ENCODE measurements at places on chromosomes 7 and 10.
A peak's percentile ranks its signal among the peaks of the same experiment; 100 is the strongest.

- DNase-seq: peak; percentile 3
Observed at GRCh38 chr7:153886506-153887441, 165.4 kb upstream of the DPP6 start.

DNA sequence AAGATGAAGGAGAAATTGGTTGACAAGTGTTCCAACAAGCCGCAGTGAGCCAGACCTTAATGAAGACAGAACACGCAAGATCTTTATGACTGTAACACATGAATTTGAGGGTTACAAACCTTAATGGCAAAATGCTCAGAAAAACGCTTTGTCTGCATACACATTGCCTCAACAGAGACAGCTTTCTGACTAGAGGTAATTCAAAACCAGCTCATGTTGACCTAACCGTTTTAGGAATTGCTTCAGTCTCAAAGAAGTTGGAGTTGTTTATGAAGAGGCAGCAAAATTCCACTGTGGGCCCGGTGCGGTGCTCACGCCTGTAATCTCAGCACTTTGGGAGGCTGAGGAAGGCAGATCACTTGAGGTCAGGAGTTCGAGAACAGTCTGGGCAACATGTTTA, 2.2 kb upstream of the GTF2I start:
- no peak for DNase-seq

DNA sequence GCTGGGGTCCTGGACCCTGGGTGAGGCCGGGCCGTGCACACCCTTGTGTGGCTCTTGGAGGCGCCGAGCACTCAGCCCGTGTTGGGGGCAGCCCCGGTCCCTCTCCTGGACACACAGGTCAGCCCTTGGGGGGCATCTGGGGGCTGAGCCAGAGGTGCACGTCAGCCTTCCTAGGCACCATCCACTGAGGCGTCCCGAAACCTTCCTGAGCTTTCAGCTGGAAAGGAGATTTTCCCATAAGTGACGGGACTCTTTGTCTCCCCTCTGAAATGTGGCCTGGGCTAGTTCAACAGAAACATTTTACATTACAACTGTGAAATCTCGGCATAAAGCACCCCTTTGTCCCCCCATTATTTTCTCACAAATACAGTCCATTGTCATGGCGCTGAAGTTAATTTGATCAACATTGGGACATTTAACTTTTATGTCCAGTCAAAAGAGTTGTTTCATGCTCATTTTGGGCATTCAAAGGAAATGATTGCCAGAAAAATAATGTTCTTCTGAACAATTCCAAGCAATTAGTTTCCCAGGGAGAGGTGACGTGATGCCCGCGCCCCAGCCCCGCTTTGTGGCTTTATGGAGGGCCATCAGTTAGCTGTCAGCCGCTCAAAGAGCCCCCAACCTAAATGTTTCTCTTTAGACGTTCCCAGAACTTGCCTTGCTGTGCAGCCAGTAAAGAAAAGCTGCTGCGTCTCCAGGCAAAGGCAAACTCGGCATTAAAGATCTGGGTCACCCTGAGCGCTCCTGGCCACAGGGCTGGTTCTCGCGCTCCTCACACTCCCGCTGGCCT, 70.8 kb downstream of the NKX6-2 start:
- no peak for DNase-seq

DNA sequence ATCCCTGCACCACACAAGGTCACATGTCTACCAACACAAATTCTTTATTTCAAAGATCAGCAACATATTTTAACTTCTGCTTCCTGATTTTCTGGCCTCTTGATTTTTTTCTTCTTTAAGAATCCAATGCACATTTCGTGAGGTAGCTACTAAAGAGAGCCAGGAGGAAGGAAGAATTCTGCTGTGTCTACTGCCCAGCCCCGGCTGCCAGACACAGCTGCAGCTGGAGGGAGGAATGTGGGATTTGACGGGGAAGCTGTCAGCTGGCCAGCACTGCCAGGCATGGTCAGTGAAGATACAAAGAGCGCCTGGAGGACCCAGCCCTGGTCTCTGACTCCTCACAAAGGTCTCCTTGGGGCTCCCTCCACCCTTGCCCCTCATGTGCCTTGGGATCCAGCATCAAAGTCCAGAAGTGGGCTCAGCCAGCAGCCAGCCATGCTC, 6.9 kb upstream of the AOC1 start:
- DNase-seq: no peak

DNA sequence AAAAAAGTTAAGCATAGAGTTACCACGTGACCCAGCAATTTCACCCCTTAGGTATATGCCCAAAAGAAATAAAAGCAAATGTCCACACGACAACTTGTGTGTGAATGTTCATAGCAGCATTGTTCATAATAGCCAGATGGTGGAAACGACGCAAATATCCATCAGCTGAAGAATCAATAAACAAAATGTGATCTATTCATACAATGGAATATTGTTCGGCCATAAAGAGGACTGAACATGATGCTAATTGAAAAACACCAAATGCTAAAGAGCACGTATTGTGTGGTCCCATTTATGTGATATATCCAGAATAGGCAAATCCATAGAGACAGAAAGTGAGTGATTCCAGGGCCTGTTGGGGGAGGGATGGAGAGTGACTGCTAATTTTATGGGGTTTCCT, 18.3 kb upstream of the USP6NL start:
- DNase-seq: no peak

DNA sequence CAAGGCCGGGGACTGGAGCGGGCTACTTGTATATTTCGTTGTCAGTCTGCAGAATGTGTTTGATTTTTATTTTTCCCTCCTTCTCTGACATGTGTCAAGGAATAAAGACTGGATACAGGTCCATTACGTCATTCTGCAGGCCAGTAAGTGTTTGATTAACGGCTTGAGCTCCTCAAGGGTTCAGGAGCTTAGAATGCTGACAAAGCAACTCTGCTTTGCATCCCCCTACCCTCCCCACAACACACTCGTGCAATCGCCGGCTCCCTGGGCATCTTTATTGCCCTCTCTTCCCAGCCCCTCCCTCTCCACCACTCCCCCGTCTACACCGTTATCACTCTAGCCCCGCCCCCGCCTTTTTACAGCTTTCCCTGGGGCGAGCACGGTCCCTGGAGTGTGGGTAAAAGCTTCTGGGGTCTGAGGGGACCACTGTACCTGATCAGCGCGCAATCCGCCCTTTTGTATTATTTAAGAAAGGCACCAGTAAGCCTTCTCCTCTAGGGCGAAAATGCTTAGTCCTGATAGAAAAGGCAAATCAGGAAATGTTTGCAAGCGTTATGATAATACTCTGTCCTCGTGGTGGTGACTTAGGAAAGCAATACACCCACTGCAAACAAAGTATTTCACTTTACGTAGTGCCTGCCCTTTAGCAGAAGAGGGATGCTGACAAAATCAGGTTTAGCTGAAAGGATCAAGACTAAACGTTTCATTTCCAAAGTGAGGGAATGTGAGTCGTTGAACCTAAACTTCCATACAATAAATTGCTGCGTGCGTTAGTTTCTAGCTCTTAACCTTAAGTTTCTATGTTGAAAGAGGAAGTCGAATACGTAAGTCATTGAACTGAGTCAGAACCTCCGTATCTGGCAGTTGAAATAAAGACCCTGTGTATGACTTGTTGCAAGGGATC, 1.4 kb upstream of the CREB5 start:
- DNase-seq: no peak

DNA sequence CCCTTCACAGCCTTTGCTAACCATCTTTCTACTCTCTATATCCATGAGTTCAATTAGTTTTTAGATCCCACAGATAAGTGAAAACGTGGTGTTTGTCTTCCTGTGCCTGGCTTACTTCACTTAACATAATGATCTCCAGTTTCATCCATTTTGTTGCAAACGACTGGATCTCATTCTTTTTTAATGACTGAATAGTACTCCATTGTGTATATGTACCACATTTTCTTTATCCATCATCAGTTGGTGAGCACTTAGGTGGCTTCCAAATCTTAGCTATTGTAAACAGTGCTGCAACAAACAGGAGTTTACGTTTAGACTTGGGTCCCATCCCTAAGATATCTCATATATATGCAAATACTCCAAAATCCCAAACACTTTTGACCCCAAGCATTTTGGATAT, 9.1 kb downstream of the CDC123 start:
- DNase-seq: no peak

- no peak for DNase-seq
Observed at GRCh38 chr10:71087622-71088021, 124.7 kb upstream of the UNC5B start.

GRCh38 chr7:32393861-32394260, 96.3 kb downstream of the LSM5 start:
- DNase-seq: no peak

DNA sequence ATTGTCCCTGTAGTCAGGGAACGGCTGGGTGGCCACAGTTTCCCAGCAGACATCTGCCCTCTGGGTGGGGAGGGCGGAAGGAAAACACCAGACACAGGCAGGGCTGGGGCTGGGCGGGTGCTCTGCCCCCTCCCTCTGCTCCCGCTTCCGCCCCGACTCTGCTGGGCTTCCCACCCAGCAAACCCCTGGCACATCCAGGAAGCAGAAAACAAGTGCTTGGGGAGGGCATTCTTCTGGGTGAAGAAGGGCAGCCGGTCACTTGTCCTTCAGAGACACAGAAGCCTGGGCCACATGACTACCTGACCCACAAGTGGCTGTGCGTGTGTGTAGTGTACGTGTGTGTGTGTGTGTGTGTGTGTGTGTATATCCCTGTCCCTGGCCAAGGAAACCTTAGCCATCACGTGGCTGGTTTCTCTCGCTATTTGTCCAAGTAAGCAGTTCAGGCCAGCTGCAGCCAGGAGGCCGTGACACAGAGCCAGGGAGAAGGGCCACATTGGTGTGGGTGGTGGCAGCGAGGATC, 77.9 kb downstream of the ZMIZ1 start:
- no peak for DNase-seq

GRCh38 chr7:94297397-94297838, 97.3 kb upstream of the COL1A2 start:
- DNase-seq: no peak

DNA sequence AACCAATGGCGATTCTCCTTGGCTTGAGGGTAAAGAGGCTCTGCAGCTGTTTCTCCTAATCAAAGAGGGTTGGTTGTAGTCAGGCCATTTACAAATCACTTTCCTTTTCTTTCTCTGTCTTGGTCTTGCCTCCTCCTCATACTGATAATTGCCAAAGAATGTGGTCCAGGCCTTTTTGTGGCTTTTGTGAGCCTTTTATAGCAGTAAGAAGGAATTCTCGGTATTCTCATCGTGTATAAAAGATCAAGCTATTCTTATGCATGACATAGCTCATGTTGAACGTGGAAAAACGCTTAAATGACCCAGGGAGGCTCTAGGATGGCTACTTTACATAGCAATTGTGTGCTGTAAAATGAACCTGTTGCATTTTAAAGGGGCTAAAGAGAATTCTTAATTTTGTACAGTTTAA, 62.6 kb downstream of the RBM20 start:
- no peak for DNase-seq

DNA sequence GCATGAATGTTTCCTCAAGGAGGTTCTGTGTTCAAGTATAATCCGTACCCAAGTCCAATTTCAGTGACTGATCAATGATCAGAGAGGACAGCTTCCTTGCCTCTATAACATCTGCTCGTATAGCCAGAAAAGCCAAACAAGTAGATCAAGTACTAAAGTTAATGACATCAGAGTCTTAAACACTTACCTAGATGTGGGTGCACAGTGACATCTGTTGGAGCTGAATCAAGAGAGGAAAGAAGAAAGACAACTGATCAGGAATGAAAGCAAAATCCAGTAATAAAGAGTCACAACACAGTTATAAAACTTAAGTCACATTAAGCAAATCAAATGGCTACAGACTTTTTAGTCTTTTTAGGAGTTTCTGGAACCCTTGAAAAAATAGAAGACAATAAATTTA, 236.5 kb downstream of the RELN start:
- no peak for DNase-seq

- no peak for DNase-seq
Observed at GRCh38 chr7:95327356-95327755, 3.0 kb upstream of the PON1 start.

GRCh38 chr7:12291870-12292269, 80.8 kb downstream of the TMEM106B start:
- DNase-seq: peak; percentile 5

DNA sequence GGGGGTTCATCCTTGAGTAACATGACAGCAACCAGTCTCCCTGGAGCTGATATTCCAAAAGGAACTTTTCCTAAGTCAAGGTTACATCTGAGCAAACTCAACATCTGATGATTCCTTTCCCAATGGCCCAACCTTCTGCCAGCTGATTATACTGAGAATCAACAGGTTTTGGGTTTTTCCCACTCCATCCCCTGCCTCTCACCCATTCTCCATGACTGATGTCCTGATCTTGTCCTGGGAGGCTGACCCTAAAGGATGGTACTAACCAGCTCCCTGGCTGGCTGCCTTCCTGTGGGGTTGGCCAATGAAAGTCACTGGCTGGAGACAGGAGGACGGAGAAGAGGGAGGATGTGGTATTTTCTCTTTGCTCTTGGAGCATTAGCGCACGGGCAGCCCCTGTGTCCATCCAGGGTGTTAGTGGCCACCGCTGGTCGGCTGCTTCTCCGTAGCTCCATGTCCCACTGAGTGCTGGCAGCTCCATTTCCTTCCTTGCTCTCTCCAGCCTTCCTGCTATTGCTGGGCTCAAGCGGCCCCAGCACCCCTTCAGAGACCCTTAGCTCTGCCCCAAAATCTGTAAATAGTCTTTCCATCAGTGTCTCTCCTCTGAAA, 306.2 kb upstream of the PITRM1 start:
- no peak for DNase-seq

GRCh38 chr10:132839061-132839460, 53.1 kb upstream of the NKX6-2 start:
- no peak for DNase-seq

DNA sequence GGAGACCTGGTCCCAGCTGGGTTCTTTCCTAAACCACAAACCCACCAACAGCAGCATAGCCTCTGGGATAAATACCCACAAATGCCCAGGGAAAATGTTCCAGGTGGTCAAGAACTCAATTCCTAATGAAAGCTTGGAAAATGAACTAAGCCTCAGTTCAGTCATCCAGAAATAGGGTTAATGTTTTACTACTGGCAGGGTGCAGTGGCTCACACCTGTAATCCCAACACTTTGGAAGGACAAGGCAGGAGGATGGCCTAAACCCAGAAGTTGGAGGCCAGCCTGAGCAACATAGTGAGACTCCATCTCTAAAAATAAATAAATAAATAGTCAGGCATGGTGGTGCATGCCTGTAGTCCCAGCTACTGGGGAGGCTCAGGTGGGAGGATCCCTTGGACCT, 82.2 kb downstream of the SVOPL start:
- DNase-seq: no peak

DNA sequence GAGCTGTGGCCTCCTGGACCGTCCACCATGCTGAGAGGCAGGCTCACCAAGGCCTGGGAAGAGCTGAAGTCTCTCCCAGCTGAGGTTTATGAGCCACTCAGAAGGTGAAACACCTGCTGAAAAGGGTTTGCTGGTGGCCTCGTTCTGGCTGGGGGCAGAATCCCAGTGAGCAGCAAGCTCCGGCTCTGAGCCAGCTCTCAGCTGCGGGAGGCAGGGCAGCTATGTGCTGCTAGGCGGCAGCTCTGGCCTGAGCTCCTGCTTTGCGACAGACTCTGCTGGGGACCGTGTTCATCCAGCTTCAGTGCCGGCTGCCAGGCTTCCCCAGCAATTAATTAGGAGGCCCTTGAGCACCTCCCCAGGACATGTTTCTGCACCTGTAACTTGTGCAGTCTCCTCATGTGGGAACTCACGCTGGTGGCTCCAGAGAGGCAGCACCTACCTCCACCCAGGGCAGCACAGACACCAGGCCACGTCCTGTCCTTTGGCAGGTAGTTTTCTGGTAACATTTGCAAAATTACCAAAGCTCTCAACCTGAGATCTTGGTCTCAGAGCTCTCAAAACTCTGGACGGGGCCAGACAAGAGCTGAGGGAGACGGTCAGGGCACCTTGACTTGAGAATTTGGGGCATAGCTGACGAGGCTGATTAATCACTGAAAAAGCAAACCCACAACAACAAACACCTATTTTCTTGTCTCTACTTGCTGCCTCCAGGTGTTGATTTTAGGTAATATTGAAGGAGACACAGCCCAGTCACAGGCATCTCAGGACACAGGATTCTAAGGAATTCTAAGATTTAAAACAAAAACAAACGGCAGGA, 185.0 kb downstream of the TCERG1L start:
- no peak for DNase-seq

All from activated CD4-positive, alpha-beta T cell treated with anti-CD3 and anti-CD28 coated beads for 48 hours (primary cell).